ENCODE measurements at places on chromosomes 7 and 10.

- DNase-seq = peak; percentile 16
These were observed 32.8 kb downstream of the NOD1 start for GRCh38 chr7:30445770-30446169.

DNA sequence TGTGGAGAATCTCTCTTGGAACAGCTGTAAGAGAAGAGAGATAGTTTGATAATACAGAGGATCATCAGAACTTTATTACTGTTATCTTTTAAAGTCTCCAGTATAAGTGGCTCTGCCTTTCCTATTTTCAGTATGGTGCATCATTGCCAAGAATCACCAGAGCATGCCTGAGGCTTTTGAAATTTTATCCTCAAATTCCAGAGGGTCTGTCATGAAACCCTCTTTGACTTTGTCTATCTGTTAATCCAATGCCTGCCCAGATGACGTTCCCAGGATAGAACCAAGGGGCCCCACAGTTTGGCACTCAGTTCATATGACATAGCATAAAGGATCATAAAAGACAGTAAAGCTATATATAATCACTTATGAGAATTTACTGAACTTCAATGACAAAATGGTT, 35.3 kb upstream of the SEMA3C start:
- no peak for DNase-seq

- no peak for DNase-seq
These were observed 411 bp downstream of the BCCIP start for GRCh38 chr10:125823663-125824251.

- DNase-seq = no peak
These were observed 353.3 kb upstream of the SORCS1 start for GRCh38 chr10:107517811-107518210.

DNA sequence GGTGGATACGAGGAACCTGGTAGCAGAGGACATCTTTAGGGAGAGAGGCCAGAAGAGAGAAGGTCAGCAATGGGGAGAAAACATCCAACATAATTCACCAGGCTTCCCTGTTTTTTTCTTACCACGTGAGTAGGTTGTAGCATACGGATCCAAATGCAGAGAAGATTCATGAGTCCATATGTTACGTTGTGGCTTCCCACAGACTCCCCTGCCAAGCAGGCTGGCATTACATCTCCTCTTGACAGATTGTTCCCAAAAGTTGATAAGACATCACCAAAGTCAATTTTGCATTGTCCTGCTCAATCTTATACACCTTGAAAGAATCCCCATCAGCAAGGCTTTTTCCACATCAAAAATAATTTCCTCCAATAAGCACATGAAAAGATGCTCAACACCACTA, 39.7 kb downstream of the DRGX start:
- DNase-seq = no peak

- no peak for DNase-seq
These were observed 1050.6 kb downstream of the NRG3 start for GRCh38 chr10:82925547-82925946.

DNA sequence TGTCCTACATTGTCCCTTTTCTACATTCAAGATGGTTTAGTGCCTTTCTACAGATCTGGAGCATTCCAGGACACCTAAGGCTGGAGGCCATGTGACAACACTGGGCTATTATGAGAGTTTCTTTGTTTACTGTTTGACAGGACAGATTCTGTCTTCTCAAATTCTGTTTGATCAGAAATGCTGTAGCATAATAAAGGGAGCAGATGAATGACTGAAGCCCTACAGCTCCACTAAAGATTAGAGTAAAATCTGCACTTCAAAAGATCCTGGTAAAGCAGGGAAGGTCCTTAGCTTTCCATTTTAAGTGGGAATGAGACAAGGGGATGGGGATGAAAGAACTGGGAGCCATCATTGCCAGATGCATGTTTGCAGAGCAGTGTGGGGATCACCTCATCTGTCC, 38.4 kb downstream of the TMEM229A start:
- no peak for DNase-seq

- no peak for DNase-seq
These were observed 738 bp upstream of the NCAPG2 start for GRCh38 chr7:158705234-158705850.

DNA sequence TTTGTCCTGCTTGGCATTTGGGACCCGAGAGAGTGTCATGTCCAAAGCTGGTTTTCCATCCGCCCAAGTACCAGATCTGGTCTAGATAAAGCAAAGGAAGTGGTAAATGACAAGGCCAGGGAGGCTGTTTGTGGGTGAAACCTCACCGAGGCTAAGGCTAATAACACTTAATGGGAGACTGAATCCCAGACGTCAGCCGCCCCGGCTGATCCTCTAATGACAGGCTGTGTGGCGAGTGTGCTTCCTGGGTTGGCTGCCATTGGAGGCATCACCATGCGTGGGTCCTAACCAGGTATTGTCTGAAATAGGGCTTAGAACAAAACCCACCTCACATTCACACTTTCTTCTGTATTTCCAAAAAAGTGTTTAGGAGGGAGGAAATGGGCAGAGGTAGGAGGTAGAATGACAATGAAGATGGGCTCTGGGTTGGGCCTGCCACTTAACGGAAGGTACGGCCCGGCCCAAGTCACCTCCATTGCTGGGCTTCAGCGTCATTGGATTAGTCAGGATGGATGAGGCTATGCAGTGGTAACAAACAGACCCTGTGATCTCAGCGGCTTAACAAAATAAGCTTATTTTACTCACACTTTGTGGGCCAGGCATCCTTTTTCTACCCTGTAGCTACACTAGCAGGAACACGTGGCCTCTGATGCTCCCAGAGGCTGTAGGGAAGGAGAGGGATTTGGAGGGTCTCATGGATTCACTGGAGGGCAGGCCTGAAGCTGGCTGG, 59.7 kb downstream of the PROSER2 start:
- no peak for DNase-seq

DNA sequence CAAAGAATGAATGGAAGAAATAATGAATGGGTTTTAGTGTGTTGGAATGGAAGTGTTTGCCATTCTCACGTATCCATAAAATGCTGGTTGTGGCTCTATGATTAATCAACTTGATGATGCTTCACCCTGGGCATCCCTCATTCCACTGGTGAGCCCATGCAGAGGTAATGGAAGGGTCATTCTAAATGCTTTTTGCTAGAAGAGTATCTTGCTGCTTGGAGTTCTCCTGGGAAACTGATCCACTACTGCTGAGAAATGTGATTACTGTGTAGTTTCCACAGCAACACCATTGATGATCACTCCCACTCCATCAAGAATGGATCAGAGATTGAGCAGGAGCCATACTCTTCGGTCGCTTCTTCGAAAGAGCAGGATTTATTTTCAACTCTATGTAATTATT, 101.6 kb downstream of the ARL5B start:
- no peak for DNase-seq

DNA sequence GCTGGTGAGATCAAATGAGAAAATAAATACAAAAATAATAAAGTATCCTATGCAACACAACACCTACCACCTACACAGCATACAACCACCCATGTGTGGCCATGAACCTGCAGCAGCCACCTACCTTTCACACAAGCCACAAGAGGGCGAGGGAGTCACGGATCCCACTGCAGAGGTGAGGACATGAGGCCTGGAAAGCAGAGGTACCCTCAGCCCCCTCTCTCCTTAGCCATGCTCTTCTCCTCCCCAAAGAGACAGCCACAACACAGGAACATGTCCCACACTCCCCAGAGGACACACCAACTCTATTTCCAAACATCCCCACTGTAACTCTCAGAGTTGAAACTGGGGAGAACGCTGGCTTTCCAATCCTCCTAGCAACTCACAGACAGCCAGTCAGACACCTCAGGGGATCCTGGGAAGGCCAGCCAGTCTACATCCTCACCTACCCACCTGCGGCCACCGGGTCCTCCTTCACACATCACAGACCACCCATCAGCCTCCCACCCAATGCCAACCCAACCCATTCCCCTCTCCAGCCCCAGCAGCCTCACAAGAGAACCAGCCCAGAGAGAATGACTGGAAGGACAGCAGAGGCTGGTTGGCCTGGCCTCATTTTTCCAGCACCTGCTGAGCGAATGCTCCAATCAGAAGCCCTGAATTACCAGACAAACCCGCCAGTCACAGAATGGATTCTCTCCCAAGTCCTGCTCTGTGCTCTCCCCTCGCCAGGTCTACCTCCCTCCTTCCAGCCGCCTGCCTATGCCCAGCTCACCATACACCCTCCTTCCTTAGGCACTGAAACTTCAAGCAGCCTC, 18.4 kb downstream of the DLG5 start:
- DNase-seq = no peak

DNA sequence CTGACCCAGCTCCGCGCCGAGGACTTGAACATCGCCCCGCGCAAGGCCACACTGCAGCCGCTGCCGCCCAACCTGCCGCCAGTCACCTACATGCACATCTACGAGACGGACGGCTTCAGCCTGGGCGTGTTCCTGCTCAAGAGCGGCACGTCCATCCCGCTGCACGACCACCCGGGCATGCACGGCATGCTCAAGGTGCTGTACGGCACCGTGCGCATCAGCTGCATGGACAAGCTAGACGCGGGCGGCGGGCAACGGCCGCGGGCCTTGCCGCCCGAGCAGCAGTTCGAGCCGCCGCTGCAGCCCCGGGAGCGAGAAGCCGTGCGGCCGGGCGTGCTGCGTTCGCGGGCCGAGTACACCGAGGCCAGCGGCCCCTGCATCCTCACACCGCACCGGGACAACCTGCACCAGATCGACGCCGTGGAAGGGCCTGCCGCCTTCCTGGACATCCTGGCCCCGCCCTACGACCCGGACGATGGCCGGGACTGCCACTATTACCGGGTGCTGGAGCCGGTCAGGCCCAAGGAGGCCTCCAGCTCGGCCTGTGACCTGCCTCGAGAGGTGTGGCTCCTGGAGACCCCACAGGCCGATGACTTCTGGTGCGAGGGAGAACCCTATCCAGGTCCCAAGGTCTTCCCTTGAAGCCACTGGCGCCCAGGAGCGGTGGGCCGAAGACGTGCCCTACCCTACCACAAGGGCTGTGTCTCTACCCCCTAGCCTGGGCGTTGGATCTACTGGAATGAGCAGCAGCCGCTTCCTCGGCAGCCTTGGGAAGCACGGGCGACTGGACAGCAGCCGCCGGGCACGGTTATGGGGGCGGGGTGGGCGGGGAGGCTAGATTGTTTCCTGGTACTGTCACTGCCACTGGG, 945 bp downstream of the ADO start:
- DNase-seq = no peak

- DNase-seq = no peak
These were observed 98.5 kb downstream of the TPST1 start for GRCh38 chr7:66303454-66304155.

DNA sequence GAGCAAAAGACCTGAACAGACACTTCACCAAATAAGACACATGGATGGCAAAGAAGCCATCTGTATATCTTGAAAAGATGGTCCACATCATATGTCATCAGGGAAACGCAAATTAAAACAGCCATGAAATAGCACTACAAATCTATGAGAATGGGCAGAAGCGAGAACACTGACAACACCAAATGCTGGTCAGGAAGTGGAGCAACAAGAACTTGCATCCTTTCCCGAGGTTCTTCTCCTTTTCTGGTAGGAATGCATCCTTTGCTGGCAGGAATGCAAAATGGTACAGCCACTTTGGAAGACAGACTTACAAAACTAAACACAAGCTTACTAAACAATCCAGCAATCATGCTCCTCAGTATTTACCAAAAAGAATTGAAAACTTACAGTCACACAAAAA, 60.0 kb downstream of the PIK3AP1 start:
- no peak for DNase-seq

- no peak for DNase-seq
These were observed 109.1 kb downstream of the CHCHD3 start for GRCh38 chr7:132972745-132973144.

DNA sequence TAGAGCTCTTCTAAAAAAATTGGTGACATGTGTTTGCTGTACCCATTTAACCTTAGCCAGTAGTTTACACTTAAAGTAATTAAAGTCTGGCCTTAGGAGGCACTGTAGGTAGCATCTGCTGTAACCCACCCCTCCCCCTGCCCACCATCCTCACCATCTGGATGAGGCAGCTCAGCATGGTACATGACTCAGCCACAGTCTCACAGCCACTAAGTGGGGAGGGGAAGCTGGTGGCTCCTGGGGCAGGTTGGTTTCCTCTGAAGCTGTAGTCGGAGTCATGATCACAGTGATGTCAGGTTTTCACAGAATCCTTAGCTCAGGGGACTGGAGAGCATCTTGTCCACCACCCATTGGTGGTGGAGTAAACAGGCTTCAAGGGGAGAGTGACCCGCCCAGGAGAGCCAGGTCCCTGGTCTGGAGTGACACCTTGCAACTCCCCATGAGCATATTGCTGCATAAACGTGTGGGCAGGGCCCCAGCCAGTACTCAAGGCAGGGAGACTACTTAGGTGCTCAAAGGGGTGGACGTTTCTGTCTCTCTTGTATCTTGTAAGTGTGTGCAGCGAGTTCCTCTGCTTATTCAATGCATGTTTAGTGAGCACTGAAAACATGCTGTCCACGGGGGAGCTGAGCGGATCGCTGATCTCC, 125.9 kb downstream of the GRK5 start:
- no peak for DNase-seq

- DNase-seq = no peak
These were observed 2.4 kb downstream of the TPST1 start for GRCh38 chr7:66207540-66207939.

GRCh38 chr7:155342313-155342712, 44.6 kb downstream of the INSIG1 start:
- no peak for DNase-seq

GRCh38 chr7:41624818-41625217, 78.1 kb downstream of the INHBA start:
- no peak for DNase-seq

DNA sequence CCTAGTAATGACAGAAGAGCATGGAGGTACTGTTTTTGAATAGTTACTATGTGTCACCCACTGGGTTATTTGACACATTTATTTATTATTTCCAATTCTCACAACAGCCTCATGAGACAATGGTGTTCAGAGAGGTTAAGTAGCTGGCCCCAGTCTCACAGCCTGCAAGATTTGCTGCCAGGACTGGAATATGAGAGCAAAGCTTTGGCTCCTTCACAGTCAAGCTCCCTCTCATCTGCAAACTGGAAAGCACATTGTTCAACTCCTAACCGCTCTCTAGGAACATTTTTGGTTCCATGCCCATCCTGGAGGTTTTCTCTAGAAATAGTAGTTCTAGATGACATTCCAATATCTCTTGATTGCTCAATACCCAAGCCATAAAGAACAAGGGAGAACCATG, 75.5 kb upstream of the CXCL12 start:
- no peak for DNase-seq

DNA sequence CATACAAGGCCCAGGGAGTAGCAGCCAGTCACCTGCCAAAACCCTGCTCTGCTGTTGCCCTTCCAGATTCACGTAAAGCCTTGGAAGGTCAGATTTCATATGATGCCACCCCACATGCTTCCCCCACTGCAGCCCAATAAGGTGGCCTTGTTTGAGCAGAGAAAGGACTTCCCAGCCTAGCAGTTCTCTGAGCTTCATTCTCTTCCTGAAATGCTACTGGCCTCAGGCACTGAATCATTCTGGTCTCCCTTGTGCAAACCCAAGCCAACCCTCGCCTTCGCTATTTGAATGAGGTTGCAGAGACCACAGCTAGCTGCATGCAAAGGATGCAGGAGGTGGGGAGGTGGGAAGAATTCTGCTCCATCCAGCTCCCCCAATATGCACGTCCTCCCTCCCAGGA, 60.3 kb upstream of the PLXNA4 start:
- no peak for DNase-seq

- no peak for DNase-seq
These were observed 135.9 kb downstream of the CUX1 start for GRCh38 chr7:101953248-101953819.
